Right atrium auricular region (tissue), 2 donors: ENCODE measurements at places on chromosomes 3 and 15. TPM values are rescaled to one million over a fixed set of nuclear protein-coding genes. Genes with fewer than 3 reads are reported as not detected.

The TMCO5A gene
- total RNA-seq: not detected

- DNase-seq: no peak
Measured at GRCh38 chr3:182148360-182148759, 436.6 kb downstream of the SOX2 start.

GRCh38 chr3:24286405-24286804, 208.2 kb downstream of the THRB start:
- DNase-seq: no peak

DNA sequence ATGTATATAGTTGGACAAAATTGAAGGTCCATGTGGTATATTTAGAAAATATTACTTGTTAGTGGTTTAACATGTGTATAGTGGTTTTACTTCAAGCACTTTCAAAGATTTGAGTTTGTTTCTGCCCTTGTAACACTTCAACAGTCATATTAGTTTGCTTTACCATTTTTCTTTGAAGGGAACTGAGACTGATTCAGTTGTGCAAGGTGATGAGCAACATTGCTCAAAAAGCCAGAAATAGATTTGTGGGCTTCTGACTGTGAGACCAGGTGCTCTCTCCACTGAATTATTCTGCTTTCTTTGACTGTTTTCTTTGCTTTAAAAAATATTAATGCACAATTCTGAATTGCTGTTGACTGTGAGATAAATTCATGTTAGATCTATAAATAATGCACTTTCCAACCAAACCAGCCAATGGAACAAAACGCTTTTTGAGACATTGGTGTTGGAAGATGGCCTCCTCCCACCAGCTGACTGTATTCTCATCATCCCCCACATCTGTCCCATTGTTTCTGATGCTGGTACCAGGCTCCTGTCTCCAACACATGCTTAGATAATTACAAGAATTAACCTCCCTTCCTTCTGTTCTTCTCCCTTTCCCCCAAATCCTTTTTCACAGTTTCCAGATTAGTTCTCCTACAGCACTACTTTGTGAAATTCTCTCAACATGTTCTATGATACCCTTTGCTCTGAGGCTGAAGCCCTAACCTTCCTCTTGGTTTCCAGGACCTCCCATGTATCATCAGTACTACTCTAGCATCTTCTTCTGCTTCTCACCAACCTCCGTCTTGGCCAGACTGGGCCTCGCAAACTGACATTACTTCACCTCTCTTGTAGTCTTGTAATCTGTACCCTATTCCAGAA, 27.9 kb downstream of the PLCL2 start:
- no peak for DNase-seq

DNA sequence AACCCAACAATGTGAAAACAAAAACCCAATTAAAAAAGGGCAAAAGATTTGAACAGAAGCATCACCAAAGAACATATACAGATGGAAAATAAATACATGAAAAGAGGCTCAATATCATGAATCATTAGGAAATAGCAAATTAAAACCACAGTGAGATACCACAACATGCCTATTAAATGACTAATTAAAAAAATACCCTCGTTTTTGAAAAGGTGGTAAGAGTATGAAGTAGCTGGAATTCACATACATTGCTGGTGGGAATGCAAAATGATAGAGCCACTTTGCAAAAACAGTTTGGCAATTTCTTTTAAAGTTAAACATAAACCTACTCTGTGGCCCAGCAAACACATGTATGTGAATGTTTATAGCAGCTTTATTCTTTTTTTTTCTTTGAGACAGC, 75.8 kb downstream of the B3GNT5 start:
- no peak for DNase-seq

DNA sequence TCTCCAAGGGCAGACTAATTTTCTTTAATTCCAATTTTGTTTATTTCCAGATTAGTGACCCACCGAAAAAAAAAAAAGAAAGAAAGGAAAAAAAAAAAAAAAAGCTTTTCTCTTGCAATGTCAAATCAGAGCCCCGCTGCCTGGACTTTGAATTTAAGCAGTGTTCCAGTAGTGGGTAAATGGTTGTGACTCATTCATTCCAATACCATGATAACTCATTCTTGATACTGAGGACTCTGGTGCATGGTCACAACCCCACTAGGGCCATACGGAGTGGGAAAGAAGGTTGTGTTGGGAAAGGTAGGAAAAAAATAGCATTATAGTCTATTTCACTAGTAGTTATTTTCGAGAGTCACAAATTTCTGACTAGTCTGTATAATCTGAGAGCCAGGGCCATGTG, 59.1 kb upstream of the COL8A1 start:
- no peak for DNase-seq

The LMOD3 gene
- 33.1 TPM for total RNA-seq

DNA sequence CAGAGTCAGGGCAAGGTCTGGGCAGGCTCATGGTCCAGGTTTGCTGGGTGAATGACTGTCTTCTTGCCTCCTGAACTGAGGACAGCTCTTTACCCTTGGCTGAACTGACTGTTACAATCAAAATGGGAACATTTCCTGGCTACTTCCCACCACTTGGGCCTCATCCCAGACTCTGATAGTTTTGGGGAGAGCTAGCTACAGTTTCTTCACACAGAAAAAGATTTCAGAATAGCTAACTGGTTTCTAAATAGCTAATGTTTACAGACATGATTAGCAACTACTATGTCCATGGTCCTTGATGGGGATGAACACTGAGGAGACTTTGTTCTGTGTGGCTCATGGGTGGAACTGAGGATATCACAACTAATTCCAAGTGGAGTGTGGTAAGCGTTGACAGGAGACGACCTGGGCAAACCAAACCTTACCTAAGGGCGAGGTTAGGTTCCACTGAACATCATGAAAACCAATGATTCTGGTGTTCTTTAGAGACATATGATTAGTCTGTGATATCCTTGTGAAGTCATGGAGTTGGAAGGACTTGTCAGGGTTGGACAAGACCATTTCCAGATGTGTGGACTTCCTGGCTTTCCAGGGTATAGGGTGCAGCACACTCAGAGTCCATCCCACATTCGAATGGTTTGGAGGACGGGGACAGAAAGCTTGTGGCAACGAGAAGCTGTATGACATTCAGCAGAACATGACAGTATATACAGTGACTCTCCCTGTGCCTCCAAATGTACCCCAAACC, 7.3 kb downstream of the ALPK3 start:
- peak; percentile 80 for DNase-seq

The XRN1 gene
- 16.1 TPM for total RNA-seq

- no peak for DNase-seq
Measured at GRCh38 chr3:172766241-172766640, 15.7 kb downstream of the ECT2 start.

DNA sequence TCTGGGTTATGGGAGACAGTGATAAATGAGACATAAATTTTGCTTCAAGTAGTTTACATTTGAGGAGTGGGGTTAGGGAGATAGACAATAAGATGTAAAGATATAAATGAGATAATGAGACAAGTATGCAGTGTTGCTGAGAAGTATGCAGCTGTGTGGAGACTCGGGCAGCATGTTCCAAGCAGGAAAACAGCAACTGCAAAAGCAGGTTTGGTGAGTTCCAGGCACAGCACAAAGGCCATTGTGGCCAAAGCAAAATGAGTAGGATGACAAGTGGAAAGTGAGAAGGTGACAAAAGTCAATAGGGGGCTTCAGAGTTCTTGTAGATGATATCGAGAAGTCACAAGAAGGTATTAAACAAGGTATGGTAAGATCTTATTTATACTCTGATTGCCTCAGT, 259.1 kb upstream of the PEX5L start:
- no peak for DNase-seq

DNA sequence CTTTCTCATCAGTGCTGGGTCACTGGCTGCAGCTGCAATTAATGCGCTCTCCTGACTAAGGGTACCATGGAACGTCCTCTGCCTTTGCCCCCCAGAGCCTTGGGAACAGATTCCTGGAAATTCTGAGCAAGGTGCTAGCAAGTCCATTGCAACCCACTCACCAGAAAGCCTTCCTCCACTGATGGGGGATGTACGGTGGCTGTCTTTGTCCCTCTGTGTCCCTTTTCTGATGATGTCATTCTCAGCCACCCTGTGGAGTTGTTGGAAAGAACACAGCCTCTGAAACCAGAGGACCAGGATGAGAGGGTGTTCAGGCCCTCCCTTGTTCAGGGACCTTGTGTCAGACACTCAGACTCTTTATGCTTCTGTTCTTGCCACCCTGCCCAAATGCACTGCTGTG, 38.1 kb upstream of the ZBTB38 start:
- no peak for DNase-seq

DNA sequence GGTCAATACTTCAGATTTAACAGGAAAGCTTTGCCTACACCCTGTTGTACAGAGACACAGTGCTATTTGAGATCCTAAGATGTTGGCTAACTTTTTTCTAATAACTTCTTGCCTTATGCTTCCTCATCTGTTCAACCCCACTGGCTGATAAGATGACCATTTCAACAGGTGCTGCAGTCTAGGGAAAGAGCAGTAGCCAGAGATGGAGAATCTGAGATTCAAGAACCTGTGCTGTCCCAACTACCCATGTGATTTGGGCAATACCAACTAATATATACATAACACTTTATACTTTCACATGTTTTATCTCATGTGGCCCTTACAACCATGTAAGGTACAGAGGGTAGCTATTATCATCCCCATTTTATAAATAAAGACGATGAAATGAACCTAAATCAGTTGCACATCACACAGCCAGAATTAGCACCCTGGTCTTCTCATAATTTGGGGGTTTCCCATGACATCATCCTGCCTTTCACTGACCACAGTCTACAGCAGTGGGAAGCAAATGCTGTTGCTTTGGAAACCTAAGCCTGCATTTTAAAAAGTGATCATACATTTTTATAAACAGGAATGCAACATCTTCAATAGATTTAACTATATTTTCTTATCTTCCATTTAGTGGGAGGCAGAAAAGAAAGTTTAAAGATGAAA, 9.7 kb downstream of the TTC23 start:
- no peak for DNase-seq

The C3orf85 gene
- not detected for total RNA-seq

GRCh38 chr15:66004618-66005262, 135.4 kb downstream of the RAB11A start:
- no peak for DNase-seq

GRCh38 chr3:111924283-111924682, 54.5 kb upstream of the ABHD10 start:
- peak; percentile 66 for DNase-seq

GRCh38 chr3:69085168-69085832, 563 bp downstream of the ARL6IP5 start:
- DNase-seq: no peak

- peak; percentile 78 for DNase-seq
Measured at GRCh38 chr15:41621200-41622193, 38.7 kb upstream of the MGA start.
